ENCODE measurements at places on chromosomes 1 and 21.

DNA sequence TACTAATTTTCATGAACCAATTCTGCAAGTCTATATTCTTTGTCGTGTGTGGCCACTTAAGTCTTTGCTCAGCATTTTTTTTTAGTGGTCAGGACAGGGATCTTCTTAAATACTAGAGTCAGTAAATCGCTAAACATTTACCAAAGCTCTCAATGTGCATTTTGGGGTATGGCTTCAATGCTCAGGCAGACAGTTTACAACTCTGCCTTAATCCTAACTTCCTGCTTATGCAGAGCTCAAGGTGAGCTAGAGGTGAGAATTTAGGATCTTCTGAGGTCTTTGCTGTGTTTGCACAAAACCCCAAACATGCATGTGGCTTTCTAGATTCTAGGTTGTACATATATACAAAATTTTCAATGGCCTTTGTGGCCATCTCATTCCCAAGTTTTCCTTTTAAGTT, 153.0 kb downstream of the DNM3 start:
- no peak for DNase-seq

DNA sequence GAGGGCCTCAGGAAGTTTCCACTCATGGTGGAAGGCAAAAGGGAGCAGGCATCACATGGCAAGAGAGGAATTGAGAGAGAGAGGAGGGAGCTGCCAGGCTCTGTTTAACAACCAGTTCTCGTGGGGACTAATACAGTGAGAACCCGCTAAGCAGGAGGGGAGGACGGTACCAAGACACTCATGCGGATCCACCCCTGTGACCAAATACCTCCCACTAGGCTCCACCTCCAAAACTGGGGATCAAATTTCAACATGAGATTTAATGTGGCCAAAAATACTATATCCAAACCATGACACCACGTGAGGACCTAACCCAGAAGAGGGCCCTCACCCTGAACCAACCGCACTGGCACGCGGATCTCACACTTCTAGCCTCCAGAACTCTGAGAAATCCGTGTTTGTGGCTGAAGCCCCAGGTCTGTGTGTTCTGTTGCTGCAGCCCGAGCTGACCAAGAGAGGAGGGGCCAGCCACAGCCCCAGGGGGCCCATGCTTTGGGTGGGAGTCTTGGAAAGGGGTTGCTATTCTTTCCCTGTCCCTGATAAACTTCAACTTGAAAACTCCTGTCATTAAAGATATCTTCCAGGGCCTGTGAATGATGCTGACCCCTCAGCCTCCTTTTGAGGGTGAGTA, 32.0 kb downstream of the TRIM67 start:
- no peak for DNase-seq

DNA sequence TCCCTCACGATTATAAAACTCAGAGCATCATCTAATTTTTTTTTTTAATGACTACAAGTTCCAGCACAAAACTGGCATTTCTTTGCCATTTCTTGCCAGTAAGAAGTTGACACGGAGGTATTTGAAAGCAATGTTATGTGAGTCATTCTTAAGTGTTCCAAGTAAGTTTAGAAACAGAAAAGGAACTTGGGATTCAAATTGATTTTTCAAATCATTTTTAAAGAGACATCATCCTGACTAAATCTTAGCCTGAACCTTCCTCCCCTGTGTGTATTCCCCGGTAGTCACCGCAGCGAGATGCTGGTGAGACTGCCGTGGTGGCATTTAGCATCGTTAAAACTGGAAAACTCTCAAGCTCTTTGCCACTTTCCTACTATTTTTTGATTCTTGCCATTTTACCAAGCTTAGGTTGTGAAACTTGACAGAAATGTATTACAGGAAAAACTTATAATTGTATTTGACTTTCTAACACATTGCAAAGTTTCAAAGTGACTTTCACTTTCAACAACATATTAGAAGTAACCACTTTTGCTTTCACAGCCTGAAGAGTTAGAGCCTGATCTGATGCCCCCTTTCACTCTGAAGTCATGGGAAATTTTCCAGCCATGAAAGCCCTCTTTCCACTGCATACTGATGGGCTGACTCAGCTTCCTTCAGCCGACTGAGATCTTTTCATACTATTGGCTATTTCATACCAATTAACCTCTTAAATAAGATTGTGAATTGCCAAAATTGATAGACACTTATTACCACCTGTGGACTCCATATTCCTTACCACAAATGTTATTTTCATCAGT, 61.4 kb downstream of the OLFML2B start:
- DNase-seq, result no peak

DNA sequence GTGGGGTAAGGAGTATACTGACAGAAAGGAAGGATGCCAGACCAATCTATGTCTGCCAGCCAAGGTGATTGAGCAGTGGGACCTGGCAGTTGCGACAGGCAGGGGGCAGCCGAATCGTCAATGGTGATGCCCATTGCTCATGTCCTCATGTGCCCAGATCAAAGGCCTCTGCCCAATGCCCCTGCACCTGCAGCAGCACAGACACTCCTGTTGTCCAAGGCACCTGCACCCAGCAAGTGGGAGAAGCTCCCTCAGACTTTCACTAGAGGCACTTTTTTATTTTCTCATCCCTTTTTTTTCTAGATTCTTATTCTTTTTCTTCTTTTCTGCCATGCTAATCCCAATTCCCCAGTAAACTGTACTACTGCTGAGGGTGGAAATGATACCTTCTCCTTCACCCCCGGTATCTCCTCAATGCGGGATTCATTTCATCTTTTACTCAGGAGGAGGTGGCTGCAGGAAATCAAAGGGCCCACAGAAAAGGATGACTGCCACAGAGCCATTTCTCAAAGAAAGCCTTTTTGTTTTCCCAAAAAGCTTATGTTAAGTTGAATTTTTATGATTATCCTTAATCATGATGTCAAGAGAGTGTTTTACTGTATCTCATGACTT, 332.0 kb downstream of the PAPPA2 start:
- DNase-seq, result no peak

- peak; percentile 34 for DNase-seq
Observed at GRCh38 chr1:113396585-113396984, 6.3 kb downstream of the MAGI3 start.

- DNase-seq, result no peak
Observed at GRCh38 chr1:59574085-59574484, 240.7 kb upstream of the HOOK1 start.

GRCh38 chr1:235908742-235909520, 42.2 kb upstream of the LYST start:
- DNase-seq, result no peak

DNA sequence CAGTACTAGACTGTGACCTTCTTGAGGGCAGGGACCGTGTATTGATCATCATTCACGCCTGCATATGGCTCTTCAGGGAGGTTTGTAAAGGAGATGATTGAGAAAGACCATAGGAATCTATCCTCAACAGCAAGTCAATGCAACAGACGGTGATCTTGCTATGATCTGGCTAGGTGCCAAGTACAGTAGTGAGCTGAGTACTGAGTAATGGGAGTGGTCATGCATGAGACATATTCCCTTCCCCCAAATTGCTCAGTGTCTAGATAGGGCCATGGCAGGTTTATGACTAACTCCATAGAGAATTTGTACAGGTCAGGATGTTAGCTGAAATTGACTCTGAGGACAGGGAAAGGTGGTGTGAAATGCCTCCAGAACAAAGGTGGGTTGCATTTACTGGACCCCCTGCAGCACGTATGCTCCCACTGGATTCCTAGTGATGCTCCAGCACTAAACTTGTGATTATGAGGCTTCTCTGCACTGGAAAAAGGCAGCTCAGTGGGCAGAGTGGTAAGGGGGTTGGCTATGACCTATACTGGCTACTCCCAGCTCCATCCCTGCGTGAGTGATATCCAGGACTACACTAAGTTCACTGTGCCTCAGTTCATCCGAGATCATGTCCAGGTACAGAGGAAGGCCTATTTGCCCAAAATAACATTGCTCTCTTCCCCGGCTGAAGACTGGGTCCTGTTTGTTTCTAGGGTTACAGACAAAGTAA, 37.2 kb downstream of the KCNJ6 start:
- no peak for DNase-seq

DNA sequence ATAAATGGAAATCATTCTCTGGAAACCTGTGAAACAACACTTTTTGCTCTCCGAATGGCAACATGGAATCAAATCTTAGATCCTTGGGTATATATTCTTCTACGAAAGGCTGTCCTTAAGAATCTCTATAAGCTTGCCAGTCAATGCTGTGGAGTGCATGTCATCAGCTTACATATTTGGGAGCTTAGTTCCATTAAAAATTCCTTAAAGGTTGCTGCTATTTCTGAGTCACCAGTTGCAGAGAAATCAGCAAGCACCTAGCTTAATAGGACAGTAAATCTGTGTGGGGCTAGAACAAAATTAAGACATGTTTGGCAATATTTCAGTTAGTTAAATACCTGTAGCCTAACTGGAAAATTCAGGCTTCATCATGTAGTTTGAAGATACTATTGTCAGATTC, 45.7 kb downstream of the PTGFR start:
- DNase-seq, result no peak

- DNase-seq, result no peak
Observed at GRCh38 chr1:224067621-224068457, 46.1 kb upstream of the FBXO28 start.

DNA sequence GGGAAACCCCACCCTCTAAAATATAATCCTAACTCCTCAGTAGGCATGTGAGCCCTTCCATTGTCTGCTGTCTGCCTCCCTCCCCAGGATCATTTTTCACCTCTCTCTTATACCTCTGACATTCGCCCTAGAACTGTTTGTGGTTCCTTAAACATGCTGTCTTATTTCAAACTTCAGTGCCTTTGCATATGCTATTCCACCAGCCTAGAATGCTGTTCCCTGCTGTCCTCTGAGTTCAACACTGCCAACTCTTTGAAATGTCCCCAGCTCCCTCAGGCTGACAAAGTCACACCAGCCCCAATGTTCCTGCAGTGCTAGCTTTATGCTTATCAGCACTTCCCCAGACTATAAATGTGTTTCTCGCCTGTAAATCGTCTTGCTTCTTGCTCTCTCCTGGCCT, 119.5 kb downstream of the HIVEP3 start:
- no peak for DNase-seq

Data from caudate nucleus (tissue), 63 donors.